ENCODE measurements at places on chromosomes 7 and 10.

- DNase-seq = no peak
Observed at GRCh38 chr10:19169041-19169440, 120.4 kb downstream of the MALRD1 start.

- no peak for DNase-seq
Observed at GRCh38 chr10:121340271-121340831, 257.9 kb downstream of the FGFR2 start.

DNA sequence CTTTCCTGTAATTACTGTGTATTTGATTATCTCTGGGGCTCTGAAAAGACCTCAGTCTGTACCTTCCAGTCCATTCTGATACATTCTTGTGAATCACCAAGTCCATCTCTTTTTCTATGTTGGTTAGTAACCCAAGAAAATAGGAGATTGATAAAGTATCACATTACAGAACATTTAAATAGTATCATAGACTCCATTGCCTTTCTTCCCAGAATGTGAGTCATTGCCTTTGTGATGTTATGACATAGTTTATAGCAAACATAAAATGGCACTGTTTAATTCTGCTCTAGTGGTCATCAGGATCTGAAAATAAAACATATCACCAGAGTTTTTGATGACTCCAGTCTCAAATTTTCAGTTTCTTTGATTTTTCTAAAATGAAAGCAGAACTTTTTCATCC is 78.4 kb downstream of the NRG3 start:
- DNase-seq = no peak

DNA sequence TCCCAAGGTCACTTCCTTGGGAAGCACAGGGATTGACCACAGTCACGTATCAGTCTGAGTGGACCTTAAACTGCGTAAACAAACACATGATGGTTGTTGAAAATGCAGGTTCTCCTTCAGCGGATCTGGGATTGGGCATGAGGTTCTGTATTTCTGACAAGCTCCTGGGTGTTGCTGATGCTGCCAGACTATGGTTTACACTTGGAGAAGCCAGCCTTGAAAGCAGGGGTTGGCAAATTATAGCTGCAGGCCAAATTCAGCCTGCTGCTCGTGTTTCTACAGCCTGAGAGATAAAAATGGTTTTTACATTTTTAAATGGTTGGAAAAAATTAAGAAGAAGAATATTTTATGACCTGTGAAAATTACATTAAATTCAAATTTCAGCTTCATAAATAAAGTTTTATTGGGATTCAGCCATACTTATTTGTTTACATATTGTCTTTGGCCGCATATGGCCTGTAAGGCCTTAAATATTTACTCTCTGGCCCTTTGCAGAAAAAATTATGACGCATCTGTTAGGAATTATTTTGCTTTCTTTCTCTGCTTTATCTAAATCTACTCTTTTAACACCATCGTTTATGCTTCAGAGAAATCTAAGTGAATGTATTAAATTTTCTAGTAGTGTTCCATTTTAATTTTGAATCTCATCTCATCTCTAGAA is 109.6 kb downstream of the SH2D4B start:
- no peak for DNase-seq

DNA sequence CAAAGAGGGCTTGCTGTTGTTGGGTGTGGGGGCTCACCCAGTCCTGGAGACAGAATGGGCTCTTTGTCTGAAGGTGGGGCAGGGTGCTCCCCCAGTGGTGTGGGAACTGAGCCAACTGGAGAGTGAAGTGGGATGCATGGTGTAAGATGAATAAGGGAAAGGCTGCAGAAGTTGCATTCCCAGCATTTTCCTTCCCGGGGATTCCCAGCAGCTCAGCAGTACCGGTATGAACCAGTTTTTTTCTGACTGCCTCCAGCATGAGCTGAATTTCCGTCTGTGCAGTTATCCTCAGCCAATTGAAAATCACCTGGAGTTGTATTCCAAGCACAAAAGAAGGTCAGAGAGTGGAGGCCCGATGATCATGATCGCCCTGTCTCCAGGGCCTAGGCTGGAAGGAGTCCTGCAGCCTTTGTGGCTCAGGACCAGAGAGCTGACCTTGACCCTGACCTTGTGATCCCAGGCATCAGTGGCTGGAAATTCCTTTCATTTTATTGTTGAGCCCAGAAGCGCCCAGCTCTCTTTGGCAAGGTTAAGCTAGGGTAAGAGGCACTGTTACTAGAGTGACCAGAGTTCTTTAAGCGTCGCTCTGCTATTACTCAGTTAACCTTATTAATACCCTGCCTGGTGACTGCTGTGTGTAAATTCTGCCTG is 33.4 kb downstream of the OGDH start:
- DNase-seq = peak; percentile 49

DNA sequence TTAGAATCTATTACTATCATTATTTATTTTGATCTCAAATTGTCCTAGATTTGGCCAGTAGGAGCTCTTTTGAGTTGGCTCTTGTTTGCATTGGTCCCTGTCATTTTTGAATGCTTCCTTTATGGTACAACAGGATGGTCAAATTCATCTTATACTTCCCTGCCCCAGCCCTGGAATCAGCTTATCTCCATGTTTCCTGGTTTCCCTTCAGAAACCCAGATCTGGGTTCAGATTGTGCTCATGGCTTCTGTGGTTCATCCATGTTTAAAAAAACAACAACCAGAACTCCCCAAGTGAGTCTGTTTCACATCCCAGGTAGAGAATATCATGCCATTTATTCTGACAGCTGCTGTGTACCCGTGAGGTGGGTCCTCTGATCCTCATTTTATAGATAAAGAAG is 10.6 kb downstream of the ZFYVE27 start:
- DNase-seq = no peak

DNA sequence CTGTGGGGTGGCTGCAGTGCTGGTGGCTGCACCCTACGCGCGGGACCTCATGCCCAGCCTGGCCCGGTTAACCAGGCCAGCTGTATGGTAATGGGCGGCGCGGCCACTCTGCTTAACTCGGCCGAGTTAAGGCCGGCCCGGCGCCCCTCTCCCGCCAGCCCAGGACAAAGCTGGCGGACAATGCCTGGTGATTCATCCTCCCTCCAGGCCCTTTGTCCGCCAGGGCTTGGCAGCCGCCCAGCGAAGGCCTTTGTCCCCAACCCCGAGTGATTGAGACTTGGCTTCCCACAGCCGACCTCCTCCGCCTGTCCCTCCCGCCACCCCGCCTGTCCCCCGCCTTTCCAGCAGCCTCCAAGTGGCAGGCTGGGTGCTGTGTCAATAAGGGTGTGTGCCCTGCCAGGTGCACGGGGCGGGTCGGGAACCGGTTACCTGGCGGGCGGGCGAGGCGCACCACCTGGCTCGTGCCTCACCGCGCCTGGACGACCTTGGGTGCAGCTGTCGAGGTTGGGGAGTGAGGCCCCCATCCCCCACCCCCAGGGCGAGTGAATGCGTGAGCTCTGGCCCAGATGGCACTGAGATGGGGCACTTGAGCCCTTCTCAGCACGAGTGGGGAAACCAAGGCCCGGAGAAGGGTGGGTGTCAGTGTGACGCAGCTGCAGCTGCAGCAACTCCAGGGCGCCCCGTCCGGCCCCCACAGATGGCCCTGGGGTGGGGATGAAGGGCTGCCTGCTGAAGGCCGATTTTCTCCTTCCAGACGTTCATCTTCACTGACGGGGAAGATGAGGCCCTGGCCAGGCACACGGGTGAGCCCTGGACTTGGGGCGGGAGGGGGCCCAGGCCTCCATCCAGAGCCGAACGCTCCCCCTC is 4.6 kb downstream of the LFNG start:
- peak; percentile 94 for DNase-seq

DNA sequence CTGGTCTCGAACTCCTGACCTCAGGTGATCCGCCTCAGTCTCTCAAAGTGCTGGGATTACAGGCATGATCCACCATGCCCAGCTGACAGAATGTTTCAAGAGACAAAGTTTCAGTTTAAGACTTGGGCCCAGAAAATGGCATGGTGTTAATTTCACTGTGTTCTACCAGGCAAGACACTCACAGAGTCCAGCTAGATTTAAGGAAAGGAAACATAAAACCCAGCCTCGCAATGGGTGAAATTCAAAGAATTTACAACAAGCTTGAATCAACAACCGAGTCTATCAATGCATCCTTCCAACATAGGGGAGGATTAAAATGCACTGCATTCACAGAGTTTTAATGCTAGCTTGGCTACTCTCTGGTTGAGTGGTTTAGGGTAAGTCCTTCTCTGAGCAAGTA is 764.0 kb downstream of the XPNPEP1 start:
- DNase-seq = no peak

DNA sequence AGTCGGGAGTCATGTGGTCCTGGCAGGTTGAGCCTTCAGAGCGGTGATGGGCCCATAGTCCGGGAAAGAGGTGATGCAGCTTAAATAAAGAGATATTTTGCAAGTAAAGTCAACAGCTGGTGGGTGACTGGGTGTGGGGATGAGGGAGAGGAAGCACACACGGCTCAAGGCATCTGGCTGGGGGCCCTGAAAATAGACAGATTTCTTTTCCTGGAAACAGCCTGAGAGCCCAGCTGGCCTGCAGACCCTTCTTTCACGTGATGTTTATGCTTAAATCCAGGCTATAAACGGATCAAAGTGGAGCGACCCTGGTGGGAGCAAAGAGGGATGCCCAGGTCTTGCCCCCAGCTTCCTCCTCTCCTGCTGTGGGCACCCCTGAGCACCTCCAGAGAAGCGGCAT is 149.1 kb downstream of the TEX36 start:
- DNase-seq = no peak

- no peak for DNase-seq
Observed at GRCh38 chr10:122974543-122975064, 5.6 kb upstream of the PSTK start.

DNA sequence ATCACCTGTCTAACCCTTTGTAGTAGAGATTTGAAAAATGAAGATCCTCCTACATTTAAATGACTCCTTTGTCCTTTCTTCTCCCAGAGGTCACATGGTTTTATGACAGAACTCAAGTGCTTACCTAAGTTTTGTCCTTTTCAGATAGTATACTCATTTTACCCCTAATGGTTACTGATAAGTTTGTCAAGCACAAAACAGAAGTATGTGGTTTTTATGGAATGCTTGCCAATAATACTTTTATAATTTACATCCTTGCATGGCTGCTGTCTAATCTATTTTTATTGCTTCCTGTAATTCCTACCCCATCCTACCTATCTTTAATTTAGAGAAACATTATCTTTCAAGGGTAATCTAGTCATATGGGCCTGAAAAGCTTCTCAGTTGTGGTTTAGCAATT is 37.5 kb downstream of the HELLS start:
- no peak for DNase-seq

- DNase-seq = no peak
Observed at GRCh38 chr10:119292968-119293760, 85.8 kb downstream of the GRK5 start.

DNA sequence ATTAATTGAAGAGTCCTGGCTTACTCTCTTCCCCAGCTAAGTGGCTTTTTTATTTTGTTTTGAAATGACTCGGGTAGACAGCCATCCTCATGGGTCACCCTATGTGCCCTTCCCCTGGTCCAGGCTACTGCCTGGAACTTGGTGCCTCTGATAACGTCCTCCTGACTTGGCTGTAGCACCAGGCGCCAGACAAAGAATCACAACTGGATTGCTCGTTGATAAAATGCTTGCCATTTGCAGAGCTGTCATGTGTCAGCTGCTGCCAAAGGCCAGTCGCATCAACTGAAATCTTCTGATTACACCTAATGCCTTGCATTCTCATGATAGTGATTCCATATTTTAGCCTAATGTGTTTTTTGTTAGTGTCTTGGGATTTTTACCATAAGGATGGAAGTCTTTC is 27.4 kb upstream of the ABLIM1 start:
- DNase-seq = no peak

- DNase-seq = no peak
Observed at GRCh38 chr7:115447495-115447894, 525.6 kb downstream of the MDFIC start.

- DNase-seq = no peak
Observed at GRCh38 chr10:7945034-7945433, 109.5 kb upstream of the GATA3 start.

DNA sequence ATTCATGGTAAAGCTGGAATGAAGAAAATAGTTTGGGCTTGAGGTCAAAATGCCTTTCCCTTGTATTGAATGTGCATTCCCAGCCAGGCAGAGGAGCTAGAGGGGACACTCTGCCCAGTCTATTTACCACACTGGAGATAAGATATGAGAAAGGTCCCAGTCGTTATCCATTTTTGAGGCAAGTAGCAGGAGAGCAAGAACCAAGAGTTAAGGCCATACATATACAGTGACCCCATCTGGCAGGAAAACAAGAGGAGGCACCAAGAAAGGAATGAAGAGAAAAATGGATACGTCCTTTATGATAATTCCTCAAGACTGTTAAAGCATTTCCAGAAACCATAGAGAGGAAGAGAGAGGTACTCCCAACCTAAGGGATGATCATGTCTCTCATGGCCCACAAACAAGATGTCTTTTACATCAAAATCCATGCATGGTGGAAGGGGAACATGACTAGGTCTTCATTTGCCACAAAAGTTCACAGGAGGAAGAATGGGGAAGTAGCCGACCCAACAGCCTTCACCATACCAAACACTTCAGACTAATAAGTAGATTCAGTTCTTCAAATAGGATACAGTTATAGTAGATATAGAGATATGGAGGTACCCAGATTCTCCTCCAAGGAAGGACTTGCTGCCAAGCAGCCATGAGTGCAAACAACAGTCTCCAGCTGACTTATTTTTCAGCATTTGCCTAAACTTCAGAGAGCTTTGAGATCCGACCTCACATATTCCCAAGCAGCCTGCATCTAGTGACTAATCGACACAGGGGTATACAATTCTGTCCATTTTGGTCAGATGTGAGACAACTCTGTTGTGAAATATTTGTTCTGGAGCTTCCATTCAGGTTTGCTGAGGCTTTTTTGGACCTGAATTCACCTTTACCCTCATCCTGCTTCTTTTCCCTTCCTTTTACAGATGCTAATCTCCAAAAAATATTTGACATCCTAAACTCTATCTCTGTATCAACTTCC is 61.1 kb upstream of the CCDC71L start:
- DNase-seq = no peak

- DNase-seq = no peak
Observed at GRCh38 chr7:81822811-81823210, 53.0 kb upstream of the HGF start.

DNA sequence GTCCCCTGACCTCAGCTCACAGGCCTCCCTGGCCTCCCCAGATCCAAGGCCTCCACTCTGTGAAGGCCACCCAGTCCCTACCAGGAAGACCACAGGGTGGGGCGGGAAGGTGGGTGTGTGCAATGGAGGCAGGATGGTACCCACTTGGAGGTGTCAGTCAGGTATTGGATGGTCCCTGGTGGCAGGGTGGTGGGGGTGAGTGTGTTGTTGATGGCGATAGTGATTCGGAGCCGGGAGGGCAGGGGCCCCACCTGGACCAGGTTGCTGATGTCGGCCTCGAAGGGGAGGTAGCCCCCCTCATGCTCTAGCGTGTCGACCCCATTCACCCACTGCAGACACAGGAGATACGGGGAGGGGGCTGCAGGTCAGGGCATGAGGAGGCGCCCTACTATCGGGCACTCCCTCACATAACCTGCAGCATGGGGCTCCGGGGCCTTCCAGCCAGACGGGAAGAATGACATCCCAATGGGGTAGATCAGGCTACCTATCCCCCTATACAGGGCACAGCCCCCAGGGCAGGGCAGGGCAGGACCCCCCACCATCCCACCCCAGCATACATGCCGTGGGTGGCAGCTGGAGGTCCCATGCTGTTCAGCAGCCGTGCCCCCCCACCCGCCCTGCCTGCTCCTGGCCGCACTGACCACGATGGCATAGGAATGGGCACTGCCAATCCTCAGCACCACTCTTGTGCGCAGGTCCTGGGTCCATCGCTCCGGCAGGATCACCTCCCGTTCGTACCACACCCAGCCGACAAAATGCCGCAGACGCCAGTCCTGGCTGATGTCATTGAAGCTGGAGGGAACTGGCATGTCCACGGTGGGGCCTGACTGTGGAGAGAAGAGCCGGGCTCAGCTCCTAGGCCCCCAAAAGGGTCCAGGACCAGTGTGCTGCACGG is 2.2 kb downstream of the GUSB start:
- no peak for DNase-seq

Data from midbrain (tissue), 1 donor.